ENCODE measurements at places on chromosomes 16 and 17.

GRCh38 chr17:78739331-78739931, 42.6 kb downstream of the CYTH1 start:
- DNase-seq, result no peak

DNA sequence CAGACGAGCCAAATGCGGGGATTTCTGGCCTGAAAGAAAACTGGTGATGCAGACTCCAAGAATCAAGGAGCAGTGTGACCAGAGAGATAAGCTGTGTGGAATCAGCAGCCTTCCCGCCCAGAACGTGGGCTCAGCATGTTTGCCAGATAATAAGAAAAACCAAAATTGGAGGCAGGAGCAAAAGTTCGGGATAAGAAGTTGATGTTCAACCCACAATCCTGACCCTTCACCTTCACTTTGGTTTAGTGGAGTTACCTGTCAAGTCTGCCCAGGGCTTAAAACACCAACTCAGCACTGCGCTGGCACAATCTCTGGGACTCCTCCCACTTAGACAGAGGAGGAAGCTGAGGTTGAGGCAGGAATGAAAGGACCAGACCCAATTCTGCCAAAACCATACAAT, 3.1 kb downstream of the SLC43A2 start:
- no peak for DNase-seq

DNA sequence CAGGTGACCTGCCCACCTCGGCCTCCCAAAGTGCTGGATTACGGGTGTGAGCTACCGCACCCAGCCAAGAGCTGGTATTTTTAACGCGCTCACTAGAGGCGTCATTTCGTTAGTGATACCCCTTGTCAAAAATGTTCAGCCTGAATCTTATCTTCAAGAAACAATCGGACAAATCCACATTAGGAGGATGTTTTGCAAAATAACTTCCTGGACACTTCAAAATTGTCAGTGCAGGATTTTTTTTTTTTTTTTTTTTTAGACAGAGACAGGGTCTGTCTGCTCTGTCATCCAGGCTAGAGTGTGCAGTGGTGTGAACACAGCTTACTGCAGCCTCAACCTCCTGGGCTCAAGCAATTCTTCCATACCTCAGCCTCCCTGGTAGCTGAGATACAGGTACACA, 63.0 kb downstream of the RMI2 start:
- no peak for DNase-seq

GRCh38 chr17:58344791-58345157, 7.2 kb downstream of the SUPT4H1 start:
- peak; percentile 47 for DNase-seq

- no peak for DNase-seq
Measured at GRCh38 chr16:27110524-27110896, 43.8 kb downstream of the C16orf82 start.

- no peak for DNase-seq
Measured at GRCh38 chr17:21357696-21358656, 18.2 kb upstream of the KCNJ12 start.

- DNase-seq, result no peak
Measured at GRCh38 chr17:57110152-57110542, 25.1 kb downstream of the AKAP1 start.
